OCI-LY7 (cell line): ENCODE measurements at places on chromosomes 6 and 20.

- no peak for DNase-seq
These were observed 127.9 kb upstream of the AGPAT4 start for GRCh38 chr6:161401587-161402309.

- DNase-seq = peak; percentile 65
These were observed 788 bp downstream of the UST start for GRCh38 chr6:148747471-148748165.

DNA sequence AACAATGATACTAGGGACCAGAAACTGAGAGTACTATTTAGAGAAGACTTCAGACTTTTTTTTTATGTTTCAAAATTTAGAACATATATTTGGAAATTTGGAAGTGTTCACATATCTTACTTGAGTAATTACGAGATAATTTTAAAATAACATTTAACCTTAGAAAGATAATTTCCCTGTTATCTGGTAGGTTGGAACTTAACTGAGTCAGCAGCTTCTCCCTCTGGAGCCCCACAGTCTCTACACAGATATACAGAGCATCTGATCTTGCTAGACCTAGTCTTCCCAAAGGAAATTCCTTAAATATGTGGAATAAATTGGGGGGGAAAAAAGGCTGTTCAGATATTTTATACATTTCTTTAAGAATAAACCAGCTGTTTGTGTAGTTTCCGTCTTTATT lies 48.6 kb downstream of the TSPYL4 start:
- DNase-seq = no peak

DNA sequence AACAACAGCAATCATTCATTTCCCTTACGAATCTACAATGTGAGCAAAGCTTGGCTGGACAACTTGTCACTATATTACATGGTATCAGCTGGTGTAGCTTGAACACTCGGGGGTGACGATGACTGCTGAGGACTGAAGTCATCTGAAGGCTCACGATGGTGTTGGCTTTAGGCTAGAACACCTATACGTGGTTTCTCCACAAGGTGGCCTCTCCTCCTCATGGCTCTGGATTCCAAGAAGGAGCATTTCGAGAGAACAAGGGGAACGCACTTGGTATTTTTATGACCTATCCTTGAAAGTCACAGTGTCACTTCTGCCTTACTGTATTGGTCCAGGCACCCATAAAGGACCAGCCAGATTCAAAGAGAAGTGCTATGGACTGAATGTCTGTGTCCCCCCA lies 37.5 kb upstream of the ADGRF1 start:
- no peak for DNase-seq

- DNase-seq = no peak
These were observed 26.1 kb downstream of the SEC63 start for GRCh38 chr6:107931894-107932293.

DNA sequence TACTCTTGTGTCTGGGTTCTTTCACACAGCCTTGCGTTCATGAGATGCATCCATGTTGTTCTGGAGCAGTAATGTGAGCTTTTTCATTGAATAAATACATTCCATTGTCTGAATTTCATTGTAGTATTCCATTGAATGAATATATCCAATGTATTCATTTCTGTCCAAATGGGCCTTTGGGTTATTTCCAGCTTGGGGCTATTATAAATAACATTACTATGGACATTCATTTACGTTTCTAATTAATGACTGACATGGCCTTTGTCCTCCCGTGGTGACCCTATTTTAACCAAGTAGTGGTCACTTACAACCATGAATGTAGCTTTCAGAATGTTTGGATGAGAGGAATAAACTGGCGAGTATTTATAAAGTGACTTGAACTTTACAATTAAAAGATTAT lies 30.1 kb upstream of the NAA20 start:
- no peak for DNase-seq

- no peak for DNase-seq
These were observed 5.9 kb downstream of the C6orf163 start for GRCh38 chr6:87350516-87350915.
